Posterior cingulate gyrus (tissue), 11 donors: ENCODE measurements at places on chromosomes 1 and 21.

GRCh38 chr1:10530756-10531495 is 56.2 kb downstream of the PEX14 start:
- no peak for DNase-seq

DNA sequence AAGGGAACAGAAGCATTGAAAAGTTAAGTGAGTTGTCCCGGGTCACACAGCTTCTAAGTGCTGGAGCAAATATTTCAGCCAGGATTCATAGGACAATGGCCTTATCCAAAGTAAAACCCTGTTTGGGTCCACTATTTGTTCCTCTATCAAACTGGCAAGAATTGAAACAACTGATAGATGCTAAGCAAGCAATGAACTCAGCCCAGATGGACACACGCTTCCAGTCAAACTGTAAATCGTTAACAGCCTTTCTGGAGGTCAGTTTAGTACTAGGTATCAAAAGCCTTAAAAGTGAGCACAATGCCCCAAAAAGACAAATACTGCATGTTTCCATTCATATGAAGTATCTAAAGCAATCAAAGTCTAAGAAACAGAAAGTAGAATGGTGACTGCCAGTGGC is 779 bp upstream of the SVBP start:
- no peak for DNase-seq

DNA sequence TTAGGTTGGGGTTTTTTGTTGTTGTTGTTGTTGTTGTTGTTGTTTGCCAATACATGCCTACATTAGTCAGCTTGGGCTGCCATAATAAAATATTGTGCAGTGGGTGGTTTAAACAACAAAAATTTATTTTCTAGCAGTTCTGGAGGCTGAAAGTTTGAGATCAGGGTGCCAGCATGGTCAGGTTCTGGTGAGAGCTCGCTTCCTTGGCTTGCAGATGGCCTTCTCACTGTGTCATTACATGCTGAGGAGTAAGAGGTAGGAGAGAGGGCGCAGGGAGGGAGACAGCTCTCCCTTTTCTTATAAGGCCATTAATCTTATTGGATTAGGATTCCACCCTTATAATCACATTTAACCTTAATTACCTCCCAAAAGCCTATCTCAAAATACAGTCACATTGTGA is 52.7 kb downstream of the DIRAS3 start:
- no peak for DNase-seq

- DNase-seq: no peak
These were observed 458.3 kb upstream of the ADAMTS5 start for GRCh38 chr21:27425172-27425571.

DNA sequence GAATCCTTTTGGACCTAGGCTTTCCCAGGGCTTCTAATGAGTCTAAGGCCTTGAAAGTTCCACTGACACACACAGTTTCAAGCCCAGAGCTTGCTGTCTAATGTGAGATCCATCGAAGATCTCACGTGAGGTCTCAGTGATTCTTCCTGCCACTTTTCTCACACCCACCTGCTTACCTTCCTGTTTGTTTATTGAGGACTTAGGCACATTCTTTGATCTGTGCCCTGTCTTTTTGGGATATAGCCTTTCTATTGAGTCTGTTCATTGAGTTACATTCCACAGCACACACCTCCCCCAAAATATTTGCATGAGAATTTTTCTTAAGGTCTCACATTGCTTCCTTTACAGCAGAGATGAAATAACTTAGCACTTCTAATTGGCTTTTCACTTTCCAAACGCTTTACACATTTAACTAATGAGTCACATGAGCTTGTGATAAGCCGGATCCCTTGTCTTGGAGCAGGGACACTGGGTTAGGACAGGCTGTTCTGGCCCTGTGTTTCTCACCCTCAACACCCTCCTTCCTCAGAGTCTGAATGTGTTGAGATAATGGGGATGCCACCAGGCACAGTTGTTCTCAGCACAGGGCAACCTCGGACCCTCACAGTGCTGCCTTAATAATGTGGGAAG is 288.3 kb downstream of the TM2D1 start:
- DNase-seq: no peak

DNA sequence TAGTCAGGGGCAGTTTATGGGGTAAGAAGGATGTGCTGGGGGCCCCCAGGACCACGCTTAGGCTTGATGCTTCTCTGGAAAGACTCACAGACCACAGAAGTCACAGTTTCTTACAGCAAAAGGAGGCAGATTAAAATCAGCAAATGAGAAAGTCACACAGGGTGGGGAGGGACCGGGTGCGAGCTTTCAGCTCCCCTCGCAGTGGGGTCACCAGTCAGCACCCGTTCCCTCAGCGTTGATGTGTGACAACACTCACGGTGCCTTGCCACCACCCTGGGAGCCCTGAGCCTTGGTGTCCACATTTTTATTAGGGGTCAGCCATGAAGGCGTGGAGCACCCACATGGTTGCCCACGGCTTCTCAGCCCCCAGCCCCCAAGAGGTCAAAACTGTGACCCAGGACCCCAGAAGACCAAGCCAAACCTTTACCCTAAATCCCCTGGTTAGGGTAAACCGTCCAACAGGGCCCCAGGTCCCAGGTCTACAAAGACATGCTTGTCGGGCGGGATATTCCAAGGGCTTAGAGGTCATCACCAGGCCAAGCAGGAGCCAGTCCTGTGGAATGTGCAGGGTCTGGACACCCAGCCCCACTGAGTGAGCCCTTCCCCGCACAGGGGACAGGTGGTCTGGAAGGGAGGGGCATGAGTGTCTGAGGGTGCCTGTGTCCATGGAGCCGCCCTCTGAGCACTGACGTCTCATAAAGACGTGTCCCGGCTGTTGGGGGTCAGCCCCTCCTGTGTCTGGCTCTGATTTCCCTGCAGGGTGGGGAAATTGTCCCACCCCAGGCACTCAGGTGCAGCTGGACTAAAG is 64.5 kb upstream of the ABCG1 start:
- peak; percentile 72 for DNase-seq

GRCh38 chr1:180920702-180921101 is 8.0 kb downstream of the KIAA1614 start:
- peak; percentile 49 for DNase-seq

DNA sequence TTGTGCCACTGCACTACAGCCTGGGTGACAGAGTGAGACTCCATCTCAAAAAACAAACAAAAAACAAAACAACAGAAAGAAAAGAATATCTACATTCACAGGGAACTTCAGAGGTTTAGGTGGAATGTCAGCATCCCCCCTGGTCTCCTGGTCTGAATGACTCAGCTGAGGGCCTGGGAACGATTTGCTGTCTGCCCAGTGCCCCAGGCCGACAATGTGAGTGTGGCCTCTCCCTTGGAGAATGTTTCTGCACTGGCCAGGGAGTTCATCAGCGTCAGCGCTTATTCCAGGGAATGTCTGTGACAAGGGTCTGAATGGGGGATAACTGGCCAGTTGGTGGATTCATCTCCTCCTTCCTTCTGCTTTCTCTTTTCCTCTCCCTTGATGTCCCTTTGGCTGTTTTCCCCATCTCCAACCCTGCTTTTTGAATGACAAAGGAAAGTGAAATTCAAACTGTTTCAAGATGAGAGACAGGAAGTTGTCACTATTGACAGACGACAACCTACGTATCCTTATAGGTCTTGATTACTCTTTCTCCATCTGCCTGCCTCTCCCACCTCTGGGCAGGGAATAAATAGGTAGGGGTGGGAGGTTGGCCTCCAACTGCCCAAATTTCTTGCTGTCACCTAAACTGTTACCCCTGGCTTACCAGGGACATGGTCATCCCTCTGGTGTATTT is 213.1 kb downstream of the HHAT start:
- no peak for DNase-seq

DNA sequence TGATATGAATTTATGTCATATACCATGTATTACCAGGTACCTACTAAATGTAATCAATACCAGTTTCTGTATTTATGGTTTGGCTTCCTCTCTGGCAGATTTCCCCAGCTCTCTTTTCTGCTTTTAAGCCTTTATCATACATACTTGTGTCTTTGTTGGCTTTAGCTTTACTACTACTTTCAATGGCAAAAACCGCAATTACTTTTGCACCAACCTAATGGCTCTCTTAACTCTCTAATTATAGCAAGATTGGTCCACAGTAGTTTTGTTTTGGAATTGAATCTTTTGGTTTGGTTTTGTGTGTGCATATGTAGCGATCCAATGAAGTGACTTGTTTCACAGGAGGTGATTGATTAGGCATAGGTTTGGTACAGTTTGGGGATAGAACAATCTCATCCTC is 93.6 kb downstream of the ATG4C start:
- no peak for DNase-seq

DNA sequence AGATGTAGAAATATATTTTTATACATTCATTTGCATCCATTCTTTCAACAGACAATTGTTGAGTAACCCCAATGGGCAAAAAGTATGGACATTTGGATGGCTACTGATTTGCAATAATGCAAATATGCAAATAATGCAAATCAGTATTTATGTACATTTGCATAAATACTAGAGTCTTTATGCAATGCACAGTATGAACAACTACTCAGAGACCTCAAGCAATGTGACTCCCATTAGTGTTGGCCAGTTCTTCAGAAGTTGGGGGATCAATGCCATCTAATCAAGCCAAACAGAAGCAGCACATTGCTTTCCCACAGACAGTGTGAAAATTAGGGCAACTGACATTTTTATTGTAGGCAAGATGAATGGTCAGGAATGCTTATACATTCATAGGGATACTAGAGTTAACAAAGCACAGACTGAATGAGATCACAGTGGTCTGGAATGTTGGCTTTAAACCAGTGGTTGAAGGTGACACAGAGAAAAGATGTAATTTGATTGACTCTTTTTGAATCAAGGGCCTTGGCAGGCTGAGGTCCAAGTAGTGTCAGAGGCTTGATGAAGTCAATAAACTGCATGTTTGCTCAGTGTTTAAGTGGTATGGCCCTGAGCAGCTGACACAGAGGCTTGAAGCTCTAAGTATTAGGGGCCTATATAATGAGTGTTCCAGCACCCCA is 256.6 kb downstream of the CTH start:
- no peak for DNase-seq

- no peak for DNase-seq
These were observed 24.0 kb upstream of the CDC7 start for GRCh38 chr1:91476533-91477217.

- no peak for DNase-seq
These were observed 71.5 kb downstream of the SMYD3 start for GRCh38 chr1:246435421-246436041.

GRCh38 chr1:11100149-11100493 is 452 bp upstream of the EXOSC10 start:
- no peak for DNase-seq

- DNase-seq: peak; percentile 59
These were observed 16.5 kb downstream of the ZNF697 start for GRCh38 chr1:119631433-119632102.

DNA sequence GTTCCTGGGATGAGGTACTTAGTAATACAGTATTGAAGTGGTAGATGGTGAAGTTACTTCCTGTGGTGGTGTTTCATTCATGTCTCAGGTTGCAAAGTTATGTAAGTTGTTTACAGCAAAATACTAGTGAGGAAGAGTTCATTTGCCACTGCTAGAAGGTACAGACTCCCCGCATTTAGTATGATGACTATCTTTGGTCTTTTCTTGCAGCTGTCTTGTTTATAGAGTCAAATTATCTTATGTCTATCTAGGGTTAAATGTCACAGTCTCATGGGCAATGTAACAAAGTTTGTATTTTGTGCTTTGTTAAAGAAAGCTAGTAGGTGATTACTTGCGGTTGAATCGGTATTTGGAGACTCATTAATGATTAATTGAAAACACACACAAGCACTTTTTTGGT is 50.2 kb downstream of the LRRC8D start:
- DNase-seq: no peak

GRCh38 chr1:70807088-70807664 is 240.4 kb downstream of the PTGER3 start:
- no peak for DNase-seq

- no peak for DNase-seq
These were observed 835 bp downstream of the UHMK1 start for GRCh38 chr1:162498496-162498810.

- no peak for DNase-seq
These were observed 6.0 kb downstream of the S100B start for GRCh38 chr21:46598581-46599572.

GRCh38 chr1:33339413-33339812 is 18.5 kb upstream of the A3GALT2 start:
- DNase-seq: no peak
